Stimulated activated naive CD4-positive, alpha-beta T cell treated with Interleukin-2 at 50 U/mL for 16 hours (primary cell): ENCODE measurements at places on chromosomes 2 and 18.

DNA sequence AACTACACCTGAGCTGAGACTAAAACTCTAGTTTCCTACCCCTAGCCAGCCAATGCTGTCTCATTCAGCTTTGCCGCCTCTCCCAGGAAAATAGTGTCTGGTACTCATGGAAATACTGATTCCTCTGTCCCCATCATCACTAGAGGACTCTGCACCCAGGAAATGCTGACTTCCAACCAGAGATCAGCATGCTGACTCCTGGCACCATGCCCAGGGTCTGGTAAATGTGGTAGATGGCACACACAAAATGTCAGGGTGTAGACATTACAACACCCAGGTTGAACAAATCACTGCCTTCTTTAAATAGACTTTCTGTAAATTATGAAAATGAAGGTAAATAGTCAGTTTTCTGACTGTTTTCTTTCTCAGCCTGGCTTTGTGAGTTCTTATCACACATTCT lies 307.3 kb upstream of the CHAC2 start:
- no peak for DNase-seq

- DNase-seq: no peak
Observed at GRCh38 chr2:127527001-127527804, 914 bp upstream of the IWS1 start.

- DNase-seq: no peak
Observed at GRCh38 chr2:68537809-68538208, 70.4 kb downstream of the APLF start.

GRCh38 chr18:75489493-75490190 lies 62.1 kb upstream of the SMIM21 start:
- DNase-seq: no peak

GRCh38 chr2:135512099-135512498 lies 18.9 kb downstream of the ZRANB3 start:
- no peak for DNase-seq

DNA sequence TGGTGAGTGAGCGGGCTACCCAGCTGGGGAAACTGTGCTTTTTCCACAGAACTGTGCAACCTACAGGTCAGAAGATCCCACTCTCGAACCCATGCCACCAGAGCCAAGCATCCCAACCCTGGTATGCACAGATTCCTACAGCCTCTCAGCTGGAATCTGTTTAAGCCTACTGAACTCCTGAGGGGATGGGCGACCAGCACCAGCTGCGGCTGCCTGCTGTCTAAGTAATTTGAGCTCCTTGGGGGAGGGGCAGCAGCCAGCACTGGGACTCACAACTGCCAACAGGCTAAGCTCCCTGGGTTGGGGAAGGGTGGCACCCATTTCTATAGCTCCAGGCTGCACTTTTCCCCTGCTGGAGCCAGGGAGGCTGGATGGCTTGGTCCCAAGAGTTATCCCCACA lies 11.8 kb downstream of the CYP27C1 start:
- DNase-seq: no peak
